ENCODE measurements at places on chromosomes 5 and 9.

DNA sequence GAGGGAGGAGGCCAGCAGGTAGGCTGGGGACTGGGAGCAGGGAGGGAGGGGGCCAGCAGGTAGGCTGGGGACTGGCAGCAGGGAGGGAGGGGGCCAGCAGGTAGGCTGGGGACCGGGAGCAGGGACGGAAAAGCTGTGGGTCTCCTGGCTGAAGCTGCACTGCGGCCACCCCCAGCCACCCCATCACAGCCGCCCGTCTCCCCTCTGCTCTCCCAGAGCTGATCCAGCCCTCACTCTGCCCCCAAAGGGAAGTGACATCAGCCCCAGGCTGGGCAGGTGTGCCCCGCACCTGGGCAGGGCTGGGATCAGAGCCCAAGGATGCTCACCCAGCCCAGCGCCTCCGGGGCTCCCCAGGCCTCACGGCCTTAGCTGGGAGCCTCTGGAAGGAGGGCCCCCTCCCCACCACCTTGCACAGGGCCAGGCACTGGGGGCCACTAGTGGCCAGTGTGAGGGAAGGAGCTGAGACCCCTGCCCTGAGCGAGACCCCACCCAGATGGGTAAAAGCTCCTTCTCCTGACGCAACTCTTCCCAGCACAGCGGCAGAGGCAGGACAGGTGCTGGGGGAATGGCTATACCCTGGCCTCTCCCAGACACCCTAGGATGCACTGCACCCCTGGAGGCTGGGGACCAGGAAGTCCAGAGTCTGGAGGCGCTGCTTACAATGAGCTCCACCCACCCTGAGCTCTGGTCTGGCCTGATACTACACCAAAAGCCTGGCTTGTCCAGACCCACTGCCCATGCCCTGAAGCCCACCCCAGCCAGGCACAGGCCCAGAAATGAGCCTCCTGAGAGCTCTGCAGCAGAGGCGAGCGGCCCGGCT lies 11.6 kb downstream of the AGPAT2 start:
- no peak for DNase-seq

- no peak for DNase-seq
Measured at GRCh38 chr5:33679791-33680190, 212.0 kb downstream of the ADAMTS12 start.

- no peak for DNase-seq
Measured at GRCh38 chr5:112686675-112687074, 51.0 kb upstream of the APC start.

GRCh38 chr5:136043551-136043950 lies 14.8 kb downstream of the TGFBI start:
- DNase-seq: no peak

GRCh38 chr5:123719004-123719403 lies 207.0 kb downstream of the CSNK1G3 start:
- no peak for DNase-seq

DNA sequence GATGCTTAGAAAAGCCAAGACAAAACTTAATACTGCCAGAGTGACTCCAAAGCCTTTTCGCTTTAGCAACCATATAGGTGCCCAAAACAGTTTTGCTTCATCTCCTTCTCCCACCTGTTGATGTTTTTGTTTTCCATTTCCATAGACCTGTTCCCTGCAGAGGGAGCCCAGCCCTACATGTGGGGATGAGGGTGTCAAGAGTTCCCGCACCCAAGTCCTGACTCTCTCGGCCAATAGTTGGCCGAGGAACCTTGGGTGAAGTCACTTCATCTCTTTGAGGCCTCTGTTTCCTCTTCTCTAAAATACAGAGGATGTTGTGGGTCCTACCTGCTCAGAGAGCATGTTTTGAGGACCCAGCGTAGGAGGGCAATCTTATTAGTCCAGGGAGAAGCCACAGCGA lies 38.5 kb upstream of the LCP2 start:
- DNase-seq: no peak

GRCh38 chr9:88680505-88681160 lies 145.7 kb downstream of the NXNL2 start:
- no peak for DNase-seq

- no peak for DNase-seq
Measured at GRCh38 chr5:176955895-176956294, 50.7 kb downstream of the UIMC1 start.

DNA sequence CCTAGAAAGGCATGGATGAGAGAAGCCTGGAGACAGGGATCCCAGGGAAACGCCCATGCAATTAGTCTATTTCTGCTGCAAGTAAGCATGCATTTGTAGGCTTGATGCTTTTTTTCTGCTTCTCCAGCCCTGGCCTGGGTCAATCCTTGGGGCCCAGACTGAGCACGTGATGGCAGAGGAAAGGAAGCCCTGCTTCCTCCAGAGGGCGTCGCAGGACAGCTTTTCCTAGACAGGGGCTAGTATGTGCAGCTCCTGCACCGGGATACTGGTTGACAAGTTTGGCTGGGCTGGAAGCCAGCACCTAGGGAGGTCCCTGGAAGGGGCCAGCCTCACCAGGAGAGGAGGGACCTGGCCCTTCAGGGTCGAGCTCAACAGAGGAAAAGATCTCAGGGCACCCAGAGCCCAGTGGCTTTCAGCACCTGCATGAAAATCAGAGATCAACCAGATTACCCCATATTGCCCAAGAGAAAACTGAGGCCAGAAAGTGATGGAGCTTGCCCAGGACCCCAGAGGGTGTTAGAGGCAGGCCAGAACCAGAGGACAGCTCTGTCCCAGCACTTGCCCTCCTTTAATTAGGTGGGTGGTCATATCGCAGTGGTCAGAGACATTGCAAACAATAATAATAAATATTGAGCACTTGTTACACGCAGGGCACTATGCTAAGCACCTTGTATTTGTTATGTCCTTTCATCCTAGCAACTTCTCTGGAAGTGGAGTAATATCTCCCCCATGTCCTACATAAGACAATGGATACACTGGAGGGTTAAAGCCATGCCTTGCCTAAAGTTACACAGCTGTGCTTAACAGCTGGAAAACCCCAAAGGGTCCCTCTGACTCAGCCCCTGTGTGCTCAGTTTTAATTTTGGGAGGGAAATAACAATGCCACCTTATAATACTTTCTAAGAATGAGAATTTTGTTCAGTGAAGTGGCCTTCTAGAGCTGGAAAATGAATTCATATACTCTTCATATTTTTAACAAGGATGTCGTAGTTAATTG lies 67.1 kb downstream of the KLF4 start:
- peak; percentile 29 for DNase-seq

- no peak for DNase-seq
Measured at GRCh38 chr9:120156376-120156775, 423.6 kb downstream of the CDK5RAP2 start.

- DNase-seq: no peak
Measured at GRCh38 chr5:35339616-35340100, 109.4 kb upstream of the PRLR start.

- no peak for DNase-seq
Measured at GRCh38 chr5:37554938-37555337, 175.8 kb downstream of the WDR70 start.

DNA sequence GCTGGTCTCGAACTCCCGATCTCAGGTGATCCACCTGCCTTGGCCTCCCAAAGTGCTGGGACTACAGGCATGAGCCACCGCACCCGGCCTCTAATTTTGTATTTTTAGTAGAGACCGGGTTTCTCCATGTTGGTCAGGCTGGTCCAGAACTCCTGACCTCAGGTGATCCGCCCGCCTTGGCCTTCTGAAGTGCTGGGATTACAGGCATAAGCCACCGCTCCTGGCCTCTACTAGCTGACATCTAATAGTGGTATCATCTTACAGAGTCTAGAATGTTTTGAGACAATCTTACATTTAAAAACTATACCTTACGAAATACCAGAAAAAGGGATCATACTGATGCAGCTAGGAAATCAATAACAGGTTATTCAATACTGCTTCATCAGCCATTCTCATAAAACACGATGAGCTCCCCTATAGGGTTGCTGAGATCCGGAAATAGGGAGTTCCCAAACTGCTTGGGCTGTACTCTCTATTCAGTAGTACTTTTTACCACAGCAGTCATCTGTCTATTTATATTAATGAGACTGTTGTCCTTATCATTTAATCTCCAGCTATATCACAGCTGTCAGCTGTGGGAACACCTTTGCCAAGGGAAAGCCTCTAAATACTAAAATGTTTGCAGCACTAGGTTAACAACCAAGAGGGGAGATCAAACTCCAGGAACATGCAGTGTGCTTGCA lies 8.1 kb upstream of the UBE2D2 start:
- DNase-seq: no peak

- no peak for DNase-seq
Measured at GRCh38 chr9:82539146-82539545, 523.8 kb downstream of the RASEF start.

- no peak for DNase-seq
Measured at GRCh38 chr5:169551696-169552095, 31.9 kb upstream of the SPDL1 start.

DNA sequence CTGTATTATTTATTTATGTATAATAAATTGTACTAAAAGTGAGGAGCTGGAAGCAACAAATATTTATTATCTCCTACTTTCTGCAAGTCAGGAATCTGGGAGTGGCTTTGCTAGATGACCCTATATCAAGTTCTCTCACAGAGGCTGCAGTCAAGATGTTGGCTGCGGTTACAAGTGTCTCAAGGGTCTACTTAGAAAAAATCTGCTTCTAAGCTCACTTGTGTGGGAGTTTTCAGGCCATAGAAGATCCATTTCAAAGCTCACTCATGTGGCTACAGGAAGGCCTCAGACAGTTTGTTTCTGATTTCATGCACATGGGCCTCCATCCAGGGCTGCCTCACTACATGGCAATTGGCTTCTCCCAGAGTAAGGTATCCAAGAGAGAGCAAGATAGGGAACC lies 551.1 kb downstream of the CAAP1 start:
- no peak for DNase-seq

DNA sequence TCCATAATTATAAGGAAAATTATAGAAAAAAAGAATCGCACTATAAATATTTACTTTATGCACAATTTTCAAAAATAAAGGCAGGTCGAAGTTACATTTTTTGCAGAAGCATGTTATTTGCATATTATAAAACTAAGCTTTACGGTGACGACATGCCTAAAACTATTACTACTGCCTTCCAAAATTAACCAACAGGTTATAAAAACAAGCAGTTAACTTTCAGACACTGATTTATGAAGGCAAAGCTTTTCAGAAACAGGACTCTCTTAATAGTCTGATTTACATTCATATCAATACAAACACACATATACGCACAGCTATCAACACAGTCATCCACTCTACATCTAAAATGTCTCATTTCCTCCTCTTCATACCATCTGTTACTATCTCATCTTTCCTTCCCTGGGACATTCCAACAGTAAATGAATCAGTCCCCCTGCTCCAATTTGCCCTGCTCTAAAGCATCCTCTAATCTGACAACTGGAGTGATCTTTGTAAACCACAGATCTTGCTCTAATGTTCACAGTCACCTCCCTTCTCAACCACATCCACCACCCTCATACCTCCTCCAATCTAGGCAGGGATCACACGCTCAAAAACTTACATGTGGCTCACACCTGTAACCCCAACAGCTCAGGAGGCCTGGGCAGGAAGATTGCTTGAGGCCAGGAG lies 21.6 kb downstream of the FBXW11 start:
- DNase-seq: peak; percentile 46

GRCh38 chr5:52837068-52837467 lies 49.4 kb downstream of the ITGA1 start:
- no peak for DNase-seq

- no peak for DNase-seq
Measured at GRCh38 chr5:68219161-68219816, 3.7 kb downstream of the PIK3R1 start.

DNA sequence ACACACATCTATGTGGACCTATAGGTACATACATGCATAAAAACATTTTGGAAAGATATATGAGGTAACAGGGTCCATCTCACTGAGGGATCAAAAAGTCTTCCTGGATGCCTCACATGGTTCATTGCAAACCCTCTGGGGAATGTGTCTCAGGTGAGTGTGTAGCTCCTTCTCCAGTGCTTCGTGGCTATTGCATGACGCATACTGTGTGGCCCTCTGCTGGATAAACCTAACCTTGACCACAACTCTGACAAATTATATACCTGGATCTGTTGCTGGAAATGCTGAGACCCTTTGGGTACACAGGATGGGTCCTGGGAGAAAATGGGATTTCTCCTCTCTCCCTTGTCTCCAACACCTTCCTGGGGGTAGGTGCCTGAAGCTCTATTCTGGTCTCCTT lies 91.9 kb downstream of the JAKMIP2 start:
- DNase-seq: no peak

GRCh38 chr9:110049699-110050450 lies 158.1 kb downstream of the C9orf152 start:
- peak; percentile 26 for DNase-seq

DNA sequence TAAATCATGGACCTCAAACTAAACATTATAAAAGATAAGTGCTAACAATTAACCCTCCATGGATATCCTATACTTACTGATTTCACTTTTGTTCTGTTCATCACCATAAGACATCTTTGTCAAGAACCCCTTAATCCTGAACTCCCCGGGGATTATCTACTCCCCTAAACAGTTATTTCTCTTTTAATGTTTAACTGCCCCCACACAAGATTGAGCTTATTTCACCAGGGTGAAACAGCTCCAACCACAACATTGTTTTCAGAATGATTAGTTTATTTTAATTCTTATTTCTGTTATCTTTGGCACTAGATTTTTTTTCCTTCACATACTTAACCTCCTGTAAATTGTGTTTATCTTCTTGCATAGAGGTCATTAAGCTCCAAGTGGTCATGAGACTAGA lies 103.2 kb upstream of the HCN1 start:
- no peak for DNase-seq

DNA sequence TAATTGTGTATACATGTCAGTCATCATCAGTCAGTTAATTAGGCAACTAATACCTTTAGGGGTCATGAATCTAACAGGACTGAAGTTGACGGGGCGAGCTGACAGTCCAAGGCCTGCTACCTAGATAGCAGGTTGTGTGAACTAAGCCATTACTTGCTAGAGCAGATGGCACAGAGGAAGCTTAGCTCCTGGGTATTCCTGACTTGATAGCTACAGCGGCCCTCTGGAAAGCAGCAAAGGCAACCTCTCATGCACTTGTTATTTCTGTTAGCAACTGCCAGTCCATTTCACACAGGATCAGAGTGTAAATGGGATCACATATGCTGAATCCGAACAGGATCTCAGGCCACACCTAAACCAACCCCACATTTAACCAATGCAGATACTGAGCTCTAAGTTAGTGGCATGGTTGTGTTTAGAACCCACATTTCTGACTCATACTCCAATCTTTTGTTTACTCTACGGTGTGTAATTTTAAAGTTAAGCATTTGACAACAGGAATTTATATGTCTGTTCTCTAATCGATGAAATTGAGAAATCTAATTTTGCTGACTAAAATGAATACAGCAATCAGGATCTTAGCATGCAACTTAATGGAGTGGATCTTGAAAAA lies 521.3 kb upstream of the ZNF608 start:
- DNase-seq: no peak

GRCh38 chr5:127649018-127649439 lies at the start of gene CTXN3:
TSS of gene CTXN3 (plus strand) at chr5:127649082. CDS start at chr5:127657522, 8,440 bp downstream.
- DNase-seq: no peak

DNA sequence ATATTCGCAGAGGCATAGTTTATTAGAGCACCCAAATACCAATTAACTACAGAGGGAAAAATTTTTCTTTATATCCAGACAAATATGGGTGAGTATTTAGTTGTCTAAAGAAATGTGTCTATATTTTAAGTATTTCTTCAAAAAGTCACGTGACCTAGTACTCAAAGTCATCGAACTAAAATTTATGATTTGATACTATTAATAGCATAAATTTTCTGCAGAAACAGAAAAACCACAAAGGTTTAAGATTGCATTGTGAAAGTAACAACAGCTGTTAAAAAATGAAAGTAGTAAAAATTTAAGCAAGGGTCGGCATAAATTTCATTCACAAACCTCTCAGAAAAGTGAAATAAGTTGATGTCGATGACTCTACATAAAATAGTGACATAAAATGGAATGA lies 323.9 kb upstream of the RORB start:
- DNase-seq: no peak

- no peak for DNase-seq
Measured at GRCh38 chr5:108141676-108142075, 240.2 kb downstream of the FBXL17 start.

Measured in activated CD4-positive, alpha-beta T cell treated with anti-CD3 and anti-CD28 coated beads, Interleukin-2, amount 10 ng/mL, durations not matched to agents 7 days and 5 days (primary cell).